ENCODE measurements at places on chromosomes 7 and 10.

- no peak for DNase-seq
These were observed 167.3 kb downstream of the TNS3 start for GRCh38 chr7:47414342-47415317.

GRCh38 chr10:96470116-96470743 is 43.5 kb downstream of the TLL2 start:
- peak; percentile 88 for DNase-seq

DNA sequence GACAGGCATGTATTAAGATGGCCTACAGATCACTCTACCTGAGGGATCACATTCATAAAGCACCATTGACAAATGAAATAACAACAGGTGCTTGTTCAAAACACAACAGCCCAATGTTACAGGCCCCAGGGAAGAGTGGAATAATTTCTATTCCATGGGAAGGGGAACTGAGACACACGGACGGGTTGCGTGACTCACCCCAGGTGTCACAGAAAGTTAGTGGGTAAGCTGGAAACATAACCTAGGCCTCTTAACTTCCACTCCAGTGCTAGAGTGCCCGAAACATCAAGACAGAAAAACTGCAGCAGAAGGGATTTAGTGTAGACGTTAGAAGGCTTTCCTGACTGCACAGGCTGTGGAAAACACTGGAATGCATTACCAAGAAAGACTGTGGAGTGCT is 48.3 kb downstream of the SLC37A3 start:
- DNase-seq = no peak

DNA sequence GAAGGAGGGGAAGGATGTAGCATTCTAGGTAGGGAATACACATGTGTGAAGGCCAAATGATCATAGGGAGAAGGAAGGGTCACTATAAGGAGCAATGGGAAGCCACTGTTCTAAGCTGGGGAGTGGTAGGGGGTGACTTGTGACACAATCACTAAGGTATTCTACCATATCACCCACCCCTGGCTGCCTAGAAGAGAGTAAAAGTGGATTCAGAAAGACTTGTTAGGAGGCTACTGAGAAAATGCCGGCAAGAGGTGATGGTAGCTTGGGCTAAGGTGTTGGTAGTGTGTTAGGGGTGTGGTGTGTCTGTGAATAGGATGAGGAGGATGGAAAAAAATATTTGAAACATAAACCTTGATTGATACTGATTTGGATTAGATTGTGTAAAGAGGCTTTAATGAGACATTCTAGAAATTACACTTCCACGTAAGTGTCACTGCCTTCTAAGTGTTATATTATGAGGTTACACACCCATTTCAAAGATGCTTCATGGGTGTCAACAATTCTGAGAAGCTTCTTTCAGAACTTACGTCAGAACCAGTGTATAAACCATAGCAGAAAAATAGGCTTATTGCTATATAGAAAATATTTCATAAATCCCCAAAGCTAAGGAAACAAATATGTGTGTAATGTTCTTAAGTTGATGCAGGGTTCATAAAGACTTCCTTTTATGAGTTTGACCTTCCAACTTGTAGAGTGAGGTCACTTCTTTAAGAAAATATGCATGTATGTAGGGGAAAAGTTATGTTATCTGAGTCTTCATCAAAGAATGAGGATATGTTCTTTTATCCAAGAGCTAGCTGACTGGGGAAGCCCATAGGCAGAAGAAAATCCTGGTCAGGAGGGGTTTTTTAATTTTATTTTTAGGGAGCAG is 5.6 kb upstream of the BPGM start:
- no peak for DNase-seq

DNA sequence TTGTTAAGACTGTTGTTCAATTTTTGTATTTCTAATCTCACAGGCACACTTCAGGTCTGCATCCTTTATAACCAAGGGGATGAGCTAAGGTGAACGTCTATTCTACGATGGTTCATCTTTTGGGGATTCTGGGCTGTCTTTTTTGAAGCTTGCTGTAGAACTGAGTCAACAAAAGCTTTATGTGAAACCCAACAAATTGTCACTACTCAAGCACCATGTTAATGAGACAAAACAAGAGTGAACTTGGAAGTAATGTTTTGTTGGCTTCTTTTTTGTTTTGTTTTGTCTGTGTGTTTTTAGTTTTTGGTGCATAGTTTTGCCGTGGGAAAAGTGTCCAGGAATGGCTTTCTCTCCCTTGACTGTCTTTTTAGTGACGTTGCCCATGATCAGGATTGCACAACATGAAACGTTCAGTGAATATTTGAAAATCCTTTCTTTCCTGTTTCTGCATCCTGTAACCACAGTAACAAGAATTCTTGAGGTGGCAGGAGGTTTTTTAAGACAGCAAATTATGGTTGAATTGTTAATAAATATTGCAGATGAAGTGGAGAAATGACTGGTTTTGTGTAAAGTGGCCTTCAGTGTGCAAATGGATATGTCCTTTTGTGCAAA is 65.6 kb downstream of the WIPF3 start:
- DNase-seq = peak; percentile 89

Data from osteoblast (primary cell).